ENCODE measurements at places on chromosomes 5 and 9.

GRCh38 chr9:137213160-137214060 is 7.9 kb downstream of the NDOR1 start:
- no peak for DNase-seq

DNA sequence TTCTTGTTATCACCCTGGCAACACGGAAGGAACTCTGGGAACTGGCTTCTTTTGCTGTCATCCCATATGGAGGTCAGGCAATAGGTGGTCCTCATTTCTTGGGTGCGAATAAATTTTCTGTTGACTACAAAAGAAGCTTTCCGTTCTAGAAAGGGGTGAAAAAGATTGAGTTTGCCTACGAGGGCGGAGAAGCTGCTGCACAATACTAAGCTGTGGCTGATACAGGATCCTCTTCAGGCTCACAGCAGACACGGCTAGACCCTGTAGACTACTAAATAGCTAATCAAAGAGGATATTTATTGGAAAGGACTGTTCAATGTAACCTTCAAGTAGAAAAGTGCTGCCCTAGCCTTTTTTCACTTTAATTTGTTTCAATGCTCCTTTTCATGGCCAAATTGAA is 58.1 kb downstream of the TJP2 start:
- no peak for DNase-seq

GRCh38 chr9:73640971-73641370 is 489.3 kb downstream of the ANXA1 start:
- no peak for DNase-seq

DNA sequence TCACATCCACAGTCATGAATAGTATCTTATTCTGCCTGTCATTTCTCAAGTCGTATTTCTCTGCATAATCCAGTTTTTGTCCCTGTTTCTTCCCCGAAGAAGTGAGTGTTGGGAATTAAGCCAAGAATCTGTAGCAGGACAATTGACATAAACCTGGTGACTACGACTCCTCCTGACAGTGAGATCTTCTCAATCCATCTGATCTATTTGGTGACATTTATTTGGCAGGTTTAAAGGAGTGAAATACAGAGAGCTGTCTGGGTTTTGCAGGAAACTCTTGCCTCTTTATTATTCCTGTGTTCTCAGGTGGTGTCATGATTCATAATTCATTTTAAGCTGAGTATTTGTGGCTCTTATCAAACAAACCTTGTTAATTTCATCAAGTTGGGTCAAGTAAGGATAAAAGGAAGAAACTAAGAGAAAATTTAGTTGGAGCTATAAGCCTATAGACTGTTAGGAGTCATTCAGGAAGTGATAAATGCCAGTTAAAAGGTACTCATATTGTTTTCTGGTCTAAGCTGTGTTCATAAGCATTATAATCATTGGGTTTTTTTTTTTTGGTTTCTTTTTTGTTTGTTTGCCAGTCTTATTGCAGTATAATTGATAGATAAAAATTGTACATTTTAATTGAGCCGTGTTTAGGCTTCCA is 95.9 kb upstream of the PCSK1 start:
- DNase-seq = no peak

- DNase-seq = peak; percentile 72
These were observed 14.8 kb downstream of the PDGFRB start for GRCh38 chr5:150140830-150141229.

GRCh38 chr5:142024771-142025304 is 12.0 kb upstream of the GNPDA1 start:
- DNase-seq = peak; percentile 94

DNA sequence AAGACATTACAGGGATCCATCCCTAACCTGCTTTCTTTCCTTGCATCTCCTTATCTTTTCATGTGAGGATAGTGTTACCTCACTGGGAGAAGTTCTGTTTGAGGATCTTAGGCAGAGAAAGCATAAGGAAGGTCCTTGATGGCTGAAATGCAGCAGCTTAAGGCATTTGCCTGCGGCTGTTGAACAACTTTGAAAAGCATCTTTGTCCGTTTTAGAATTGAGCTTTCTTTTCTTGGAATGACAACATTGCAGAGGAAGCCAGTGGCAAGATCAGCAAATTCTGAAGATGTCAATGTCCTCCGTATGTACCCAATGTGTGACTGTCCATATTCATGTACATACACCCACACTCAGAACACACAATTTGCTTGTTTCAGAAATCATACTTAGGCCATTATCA is 436.2 kb downstream of the GABRG2 start:
- no peak for DNase-seq

DNA sequence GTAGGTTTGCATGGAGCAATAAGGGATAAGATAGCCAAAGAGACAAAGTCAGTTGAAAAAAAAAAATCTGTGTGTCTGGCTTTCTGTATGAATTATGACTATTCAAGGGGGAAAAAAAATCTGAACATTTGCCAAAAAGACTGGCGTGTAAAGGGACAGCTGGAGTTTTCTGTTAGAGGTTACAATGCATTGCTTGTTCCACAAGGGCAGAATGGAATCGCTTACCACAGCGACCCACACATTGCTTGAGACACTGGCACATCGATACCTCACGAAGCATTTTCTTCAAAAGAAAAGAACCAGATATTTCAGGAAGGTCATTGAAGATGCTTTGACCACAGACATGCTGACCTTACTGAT is 327.8 kb downstream of the TMEM167A start:
- DNase-seq = no peak

DNA sequence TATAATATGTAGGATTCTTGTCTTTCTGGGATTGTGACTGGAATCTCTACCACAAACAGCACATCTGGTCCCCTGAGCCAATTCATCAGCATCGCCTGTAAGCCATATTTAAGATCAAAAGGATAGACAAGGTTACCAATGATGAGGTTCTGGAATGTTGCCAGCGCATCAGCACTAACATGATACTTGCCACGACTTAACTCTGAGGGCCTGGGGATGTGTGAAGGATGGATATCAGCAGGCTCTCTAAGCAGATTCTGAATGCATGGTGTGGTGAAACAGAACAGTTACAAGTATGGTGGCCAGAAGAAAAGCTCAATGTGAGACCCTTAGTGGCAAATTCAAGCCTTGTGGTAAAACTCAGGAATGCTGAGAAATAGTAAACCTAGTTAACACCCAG is 143.0 kb downstream of the XRCC4 start:
- no peak for DNase-seq

GRCh38 chr9:10144355-10144754 is 468.4 kb downstream of the PTPRD start:
- no peak for DNase-seq

GRCh38 chr5:172688349-172689217 is 47.5 kb downstream of the NEURL1B start:
- no peak for DNase-seq

- DNase-seq = no peak
These were observed 1.3 kb upstream of the VDAC1 start for GRCh38 chr5:134006115-134006514.

DNA sequence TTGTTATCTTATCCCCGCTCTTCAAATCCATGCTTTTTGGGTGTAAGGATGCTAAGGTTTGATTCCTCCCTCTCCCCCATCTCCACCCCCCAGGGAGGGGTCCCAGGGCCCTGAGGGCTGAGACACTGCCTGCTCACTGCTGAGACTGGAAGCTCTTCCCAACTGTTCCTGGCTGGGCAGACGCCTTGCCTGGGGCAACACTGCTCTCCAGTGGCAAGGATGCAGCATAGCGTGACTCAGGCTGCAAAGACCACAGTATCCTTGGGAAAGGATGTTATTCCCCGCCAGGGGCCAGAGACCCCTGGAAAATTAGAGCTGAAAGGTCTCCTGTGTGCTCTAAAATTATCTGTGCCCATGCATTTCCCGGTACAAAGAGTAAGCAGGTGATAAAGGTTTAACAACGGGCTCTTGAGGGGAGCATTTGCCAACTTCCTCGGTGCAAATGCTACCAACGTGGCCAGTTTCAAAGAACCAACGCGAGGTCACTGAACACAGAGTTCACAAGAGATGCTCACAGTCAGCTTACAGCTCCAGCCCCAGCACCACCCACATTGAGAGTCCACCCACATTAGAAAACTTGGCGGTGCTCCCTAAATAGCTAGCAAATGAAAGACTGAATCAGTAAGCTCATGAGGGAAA is 271.9 kb downstream of the NSG2 start:
- DNase-seq = peak; percentile 71

- no peak for DNase-seq
These were observed 185.9 kb upstream of the RASA1 start for GRCh38 chr5:87081511-87082372.

DNA sequence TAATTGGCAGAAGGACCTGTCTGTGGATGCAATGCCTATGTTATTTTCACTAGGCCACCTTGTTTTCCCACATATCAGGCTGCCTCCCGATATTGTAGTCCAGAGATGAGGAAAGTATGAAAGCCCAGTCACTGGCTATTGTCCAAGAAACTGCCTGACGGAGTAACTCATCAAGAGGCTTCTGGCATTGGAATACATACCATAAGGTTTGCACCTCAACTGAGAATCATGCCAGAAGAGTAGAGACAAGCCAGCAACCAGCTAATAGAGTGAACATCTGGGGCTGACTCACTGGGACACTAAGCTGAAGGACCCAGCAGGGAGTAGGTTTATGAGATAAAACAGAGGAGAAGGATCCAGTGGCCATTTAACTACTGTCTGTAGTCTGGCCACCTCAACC is 137.2 kb upstream of the FST start:
- DNase-seq = peak; percentile 32

DNA sequence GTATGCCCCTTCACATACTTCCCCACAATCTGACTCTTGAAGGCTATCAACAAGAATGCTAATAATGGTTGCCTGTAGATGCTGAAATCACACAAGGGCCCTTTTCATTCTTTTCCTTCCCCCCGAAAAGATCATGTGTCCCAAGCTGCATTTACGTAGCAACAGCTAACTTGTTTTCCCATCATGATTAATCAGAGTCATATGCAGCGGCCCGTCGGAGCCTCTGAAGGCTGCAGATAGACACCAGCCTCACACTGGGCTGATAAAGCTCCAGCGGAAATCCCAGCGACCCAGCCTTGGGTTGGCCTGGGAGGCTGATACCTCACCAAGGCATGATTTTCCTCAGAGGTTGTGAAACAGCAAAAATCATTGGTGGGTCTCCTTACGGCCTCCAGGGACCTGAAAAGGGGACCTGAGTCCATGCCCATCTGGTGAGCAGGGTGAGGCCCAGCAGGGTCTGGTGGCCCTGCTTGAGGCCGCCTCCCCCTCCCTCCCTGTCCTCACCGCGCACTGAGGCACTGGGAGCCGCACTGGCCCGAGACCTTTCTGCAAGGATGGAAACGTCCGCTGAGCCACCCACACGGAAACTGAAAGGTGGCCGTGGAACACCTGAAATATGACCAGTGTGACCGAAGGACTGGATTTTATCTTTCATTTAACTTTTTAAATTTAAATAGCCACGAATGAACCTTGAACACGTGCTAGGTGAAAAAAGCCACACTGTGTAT is 114.2 kb upstream of the PHYKPL start:
- no peak for DNase-seq

- no peak for DNase-seq
These were observed 32.1 kb upstream of the PDCL start for GRCh38 chr9:122860319-122861142.

GRCh38 chr5:77776554-77777206 is 541 bp upstream of the TBCA start:
- DNase-seq = no peak

DNA sequence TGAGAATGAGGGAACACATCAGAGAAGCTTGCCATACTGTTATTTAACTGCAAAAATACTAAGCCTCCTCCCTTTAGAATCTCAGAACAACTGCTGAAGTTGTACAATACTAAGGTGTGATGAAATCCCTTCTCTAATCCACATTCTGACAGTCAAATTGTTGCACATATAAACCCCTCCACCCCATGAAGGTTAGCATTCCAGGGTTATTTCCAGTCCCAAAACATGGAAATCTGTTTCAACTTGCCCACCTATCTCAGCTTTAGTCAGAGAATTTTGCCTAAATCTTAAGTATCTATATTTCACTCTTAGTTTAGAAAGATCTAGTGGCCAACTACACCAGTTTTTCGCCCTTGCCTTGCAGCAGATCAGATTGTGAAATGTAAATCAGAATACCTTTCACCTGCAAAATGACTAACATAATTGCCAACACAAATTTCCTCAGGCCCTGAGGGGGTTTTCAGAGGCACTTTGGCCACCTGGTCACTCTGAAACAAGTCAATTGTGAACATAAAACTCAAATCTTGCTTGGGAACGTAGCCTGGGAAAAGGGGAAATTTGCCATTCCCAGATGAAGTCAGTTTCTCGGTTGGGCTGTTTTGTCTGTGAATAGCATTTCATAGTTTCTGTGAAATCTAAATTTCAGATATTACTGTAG is 93.9 kb downstream of the EFNA5 start:
- DNase-seq = no peak

GRCh38 chr5:92777421-92777820 is 803.6 kb downstream of the NR2F1-AS1 start:
- DNase-seq = no peak

- DNase-seq = no peak
These were observed 101.7 kb downstream of the ADRB2 start for GRCh38 chr5:148928141-148928540.

GRCh38 chr5:37448941-37449340 is 69.8 kb downstream of the WDR70 start:
- DNase-seq = peak; percentile 7

GRCh38 chr9:31336386-31336785 is 1048.1 kb upstream of the ACO1 start:
- no peak for DNase-seq

GRCh38 chr5:168612996-168613395 is 33.8 kb upstream of the PANK3 start:
- DNase-seq = no peak

- DNase-seq = no peak
These were observed 32.9 kb downstream of the OTULINL start for GRCh38 chr5:14614490-14614889.

DNA sequence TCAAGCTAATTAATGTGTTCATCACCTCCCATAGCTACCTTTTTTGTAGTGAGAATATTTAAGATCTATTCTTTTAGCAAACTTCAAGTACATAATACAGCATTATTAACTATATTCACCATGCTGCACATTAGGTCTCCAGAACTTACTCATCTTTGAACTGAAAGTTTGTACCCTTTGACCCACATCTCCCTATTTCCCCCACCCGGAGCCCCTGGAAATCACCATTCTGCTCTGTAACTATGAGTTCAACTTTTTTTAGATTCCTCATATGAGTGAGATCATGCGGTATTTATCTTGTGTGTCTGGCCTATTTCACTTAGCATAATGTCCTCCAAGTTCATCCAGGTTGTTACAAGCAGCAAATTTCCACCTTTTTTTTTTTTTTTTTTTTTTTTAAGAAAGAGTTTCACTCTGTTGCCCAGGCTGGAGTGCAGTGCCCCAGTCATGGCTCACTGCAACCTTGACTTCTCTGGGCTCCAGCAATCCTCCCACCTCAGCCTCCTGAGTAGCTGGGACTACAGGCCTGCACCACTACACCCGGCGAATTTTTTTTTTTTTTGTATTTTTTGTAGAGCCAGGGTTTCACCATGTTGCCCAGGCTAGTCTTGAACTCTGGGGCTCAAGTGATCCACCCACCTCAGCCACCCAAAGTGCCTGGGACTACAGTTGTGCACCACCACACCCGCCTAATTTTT is 100.4 kb upstream of the SAP30L start:
- no peak for DNase-seq

- no peak for DNase-seq
These were observed 123.2 kb upstream of the OTULINL start for GRCh38 chr5:14458414-14458813.

GRCh38 chr9:120435091-120435490 is 144.9 kb downstream of the CDK5RAP2 start:
- no peak for DNase-seq

Data from hepatic stellate cell (primary cell).